ENCODE measurements at places on chromosomes 5 and 9.

- DNase-seq: no peak
Measured at GRCh38 chr9:33436445-33436844, 10.9 kb downstream of the AQP3 start.

DNA sequence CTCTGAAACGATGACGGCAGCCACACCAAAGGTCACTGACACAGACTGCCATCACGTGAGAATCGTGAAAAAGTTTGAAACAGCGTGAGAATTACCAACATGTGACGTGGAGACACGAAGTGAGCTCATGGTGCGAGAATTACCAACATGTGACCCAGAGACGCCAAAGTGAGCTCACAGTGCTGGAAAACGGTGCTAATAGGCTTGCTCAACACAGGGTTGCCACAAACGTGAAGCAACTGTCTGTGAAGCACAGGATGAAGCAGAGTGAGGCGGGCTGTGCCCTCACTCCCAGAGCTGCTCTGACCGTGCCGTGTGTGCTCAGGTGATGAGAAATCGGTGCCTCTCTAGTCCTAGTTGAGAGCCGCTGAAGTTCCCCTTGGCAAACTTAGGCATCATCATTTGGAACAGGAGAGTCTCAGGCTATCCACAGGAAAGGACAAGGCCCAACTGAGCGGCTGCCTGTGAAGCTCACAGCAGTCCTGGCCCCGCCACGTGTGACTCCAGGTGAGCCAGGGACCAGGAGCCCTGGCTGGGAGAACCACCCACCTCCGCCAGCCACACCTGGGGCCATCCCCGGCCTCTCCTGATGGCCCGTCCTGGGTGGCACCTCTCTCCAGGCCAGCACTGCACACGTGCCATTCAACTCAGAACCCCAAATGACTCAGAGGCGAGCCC, 29.8 kb upstream of the SLC6A3 start:
- DNase-seq: no peak

DNA sequence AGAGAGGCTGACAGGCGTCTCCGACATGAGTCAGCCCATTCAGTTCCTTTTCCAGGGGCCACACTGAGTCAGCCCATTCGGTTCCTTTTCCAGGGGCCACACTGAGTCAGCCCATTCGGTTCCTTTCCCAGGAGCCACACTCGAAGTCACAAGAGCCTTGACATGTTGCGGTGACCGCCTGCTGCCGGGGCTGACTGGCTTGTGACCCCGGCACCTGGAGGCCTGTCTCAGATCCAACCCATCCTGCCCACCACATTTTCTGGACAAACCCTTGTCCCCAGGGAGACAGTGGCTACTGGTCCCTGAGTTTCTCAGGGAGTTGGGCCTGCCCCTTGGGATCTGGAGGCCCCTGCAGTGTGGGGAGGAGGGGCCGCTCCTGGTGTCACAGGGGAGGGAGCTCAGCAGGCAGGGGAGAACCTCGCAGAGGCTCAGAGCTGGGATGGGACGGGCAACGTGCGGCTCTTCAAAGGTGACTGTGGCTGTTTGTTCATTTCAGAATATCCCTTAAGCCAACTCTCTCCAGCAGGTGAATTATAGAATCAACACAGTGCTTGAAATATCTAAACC, 40.5 kb upstream of the LPCAT1 start:
- peak; percentile 45 for DNase-seq

DNA sequence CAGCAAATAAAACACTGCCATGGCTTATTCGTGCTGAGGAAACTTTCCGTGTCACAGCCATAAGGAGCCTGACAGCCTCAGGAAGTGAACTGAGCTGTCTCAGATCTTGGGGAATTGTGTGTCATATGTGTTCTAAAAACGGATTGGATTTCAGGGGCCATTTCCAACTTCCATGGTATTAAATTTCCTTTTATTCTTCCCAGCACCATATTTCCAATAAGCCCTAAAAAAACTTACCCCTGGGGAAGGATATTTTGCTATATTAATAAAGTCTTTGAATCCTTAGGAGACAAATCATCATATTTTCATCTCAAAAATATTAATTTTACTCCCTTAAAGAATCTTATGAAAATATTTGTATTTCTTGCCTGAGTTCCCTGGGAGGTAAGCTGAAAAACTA, 93.9 kb downstream of the LHFPL2 start:
- peak; percentile 53 for DNase-seq

DNA sequence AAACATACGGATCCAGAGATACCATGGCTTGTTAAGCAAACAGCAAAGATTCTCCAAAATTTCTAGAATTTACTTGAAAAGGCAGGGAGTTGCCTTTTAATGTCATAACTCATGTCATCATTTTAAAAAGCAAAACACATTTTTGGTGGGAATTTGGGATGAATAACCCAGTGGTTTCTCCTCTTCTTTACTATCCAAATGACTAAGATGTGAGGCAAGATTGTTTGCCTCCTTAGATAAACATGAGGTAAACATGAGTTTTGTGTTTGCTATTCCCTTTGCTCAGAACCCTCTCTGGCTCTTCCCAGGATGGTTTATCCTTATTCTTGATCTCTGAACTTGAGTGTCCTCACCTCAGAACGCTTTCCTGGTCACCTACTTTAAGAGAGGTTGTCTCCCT, 267.0 kb downstream of the EBF1 start:
- DNase-seq: peak; percentile 72

DNA sequence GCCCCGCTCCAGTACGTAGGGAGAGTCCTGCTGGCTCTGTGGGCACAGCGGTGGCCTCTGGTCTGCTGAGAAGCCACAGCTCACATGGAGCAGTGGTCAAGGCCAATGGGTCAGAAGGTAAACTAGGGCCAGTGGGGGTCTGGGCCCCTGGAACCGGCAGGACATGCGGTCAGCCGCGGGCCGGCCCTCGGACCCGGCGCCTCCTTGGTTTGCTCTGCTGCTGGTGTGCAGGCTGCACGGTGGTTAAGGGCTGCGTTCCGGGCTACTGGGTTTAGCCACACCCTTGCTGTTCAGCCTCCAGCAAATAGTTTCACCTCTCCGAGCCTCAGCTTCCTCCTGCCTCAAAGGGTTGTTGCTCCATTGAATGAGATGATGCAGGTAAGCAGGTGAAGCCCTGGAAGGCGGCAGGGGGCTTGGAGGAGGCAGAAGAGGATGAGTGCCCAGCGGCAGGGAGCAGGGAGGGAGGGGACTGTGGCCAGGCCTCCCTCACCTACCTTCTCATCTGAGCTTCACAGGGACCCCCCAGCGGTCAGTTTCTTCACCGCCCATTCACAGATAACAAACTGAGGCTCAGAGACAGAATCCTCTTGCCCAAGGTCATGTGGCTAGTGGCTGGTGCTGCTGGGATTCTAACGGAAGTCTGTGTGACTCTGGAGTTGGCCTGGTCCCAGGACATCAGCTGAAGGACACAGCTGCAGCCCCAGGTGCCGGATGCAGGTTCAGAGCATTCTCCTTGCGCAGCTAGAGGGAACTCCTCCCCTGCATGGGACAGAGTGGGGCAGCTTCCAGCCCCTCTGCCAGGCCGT, 3.7 kb upstream of the COL5A1 start:
- no peak for DNase-seq

- no peak for DNase-seq
Measured at GRCh38 chr9:137318602-137319001, 16.5 kb upstream of the NRARP start.

- no peak for DNase-seq
Measured at GRCh38 chr5:136631186-136631585, 265.8 kb upstream of the TRPC7 start.

GRCh38 chr5:177111720-177112394, 21.7 kb upstream of the NSD1 start:
- peak; percentile 37 for DNase-seq

- peak; percentile 24 for DNase-seq
Measured at GRCh38 chr9:128099231-128099931, 28.1 kb downstream of the PTGES2 start.

GRCh38 chr5:179257176-179257682, 88.0 kb downstream of the ADAMTS2 start:
- peak; percentile 41 for DNase-seq

DNA sequence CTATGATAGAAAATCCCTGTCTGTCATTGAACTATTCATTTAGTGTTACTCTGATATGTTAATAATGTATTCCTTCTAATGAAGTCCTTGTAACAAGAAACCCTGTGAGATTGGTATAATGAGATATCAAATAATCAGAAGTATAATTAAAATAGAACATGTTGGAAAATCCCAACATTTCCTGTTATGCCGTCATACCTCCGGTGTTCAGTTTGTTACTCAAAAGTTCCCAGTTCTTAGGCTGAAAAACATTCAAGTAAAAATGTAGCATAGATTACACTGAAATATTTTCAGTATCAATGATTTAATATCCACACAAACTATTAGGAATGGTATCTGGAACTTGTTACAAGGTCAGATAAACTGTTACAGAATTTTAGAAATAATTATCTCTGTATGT, 227.5 kb downstream of the GNA14 start:
- no peak for DNase-seq

- no peak for DNase-seq
Measured at GRCh38 chr9:130372057-130372456, 72.7 kb upstream of the ASS1 start.

DNA sequence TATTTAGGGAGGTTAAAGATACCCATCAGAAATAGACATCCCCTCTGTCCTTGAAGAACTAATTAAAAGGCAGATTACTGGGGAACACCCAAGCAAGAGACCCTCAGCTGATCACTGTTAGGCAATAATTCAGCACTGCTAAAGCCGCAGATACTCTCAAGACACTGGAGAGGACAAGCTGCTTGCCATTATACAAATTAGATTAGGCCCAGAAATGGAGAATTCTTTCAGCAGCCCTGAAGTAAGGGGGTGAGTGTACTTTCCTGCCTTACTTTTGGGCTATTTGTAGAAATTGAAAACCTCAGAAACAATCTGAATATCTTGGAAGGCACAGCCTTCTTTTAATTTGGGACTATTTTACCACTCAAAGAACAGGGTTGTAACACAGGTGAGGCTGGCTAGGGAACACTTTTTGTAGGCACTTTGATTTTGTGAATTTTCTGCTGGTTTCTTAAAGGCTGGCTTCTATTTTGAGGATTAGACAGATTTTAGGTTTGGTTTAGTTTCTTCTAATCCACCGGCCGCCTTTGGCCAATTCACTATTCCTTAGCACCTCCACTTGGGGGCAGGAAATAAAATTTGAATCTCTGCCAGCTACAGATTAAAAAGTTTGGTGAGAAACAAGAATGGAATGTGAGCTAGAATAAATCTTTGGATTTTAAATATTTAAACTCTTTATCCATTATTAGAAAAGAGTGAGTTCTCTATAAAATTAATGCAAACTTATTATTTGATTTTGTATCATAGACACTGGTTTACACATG, 106.0 kb downstream of the SMARCA2 start:
- peak; percentile 56 for DNase-seq

DNA sequence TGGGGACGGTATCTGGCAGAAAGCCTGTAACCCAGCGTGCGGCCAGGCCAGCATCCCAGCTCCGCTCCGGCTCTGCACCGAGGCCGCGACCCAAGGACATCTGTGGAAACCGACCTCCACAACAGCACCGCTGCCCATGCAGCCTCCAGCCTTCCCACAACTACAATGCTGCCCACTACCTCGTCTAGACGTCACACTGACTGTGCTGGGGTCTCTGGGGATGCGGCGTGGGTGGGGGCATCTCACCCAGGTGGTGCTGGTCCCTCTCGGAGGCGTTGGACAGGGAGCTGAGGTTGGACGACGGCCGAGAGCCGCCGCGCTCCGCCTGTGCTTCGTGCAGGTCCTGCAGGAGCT, 14.4 kb upstream of the ZDHHC11 start:
- DNase-seq: no peak

DNA sequence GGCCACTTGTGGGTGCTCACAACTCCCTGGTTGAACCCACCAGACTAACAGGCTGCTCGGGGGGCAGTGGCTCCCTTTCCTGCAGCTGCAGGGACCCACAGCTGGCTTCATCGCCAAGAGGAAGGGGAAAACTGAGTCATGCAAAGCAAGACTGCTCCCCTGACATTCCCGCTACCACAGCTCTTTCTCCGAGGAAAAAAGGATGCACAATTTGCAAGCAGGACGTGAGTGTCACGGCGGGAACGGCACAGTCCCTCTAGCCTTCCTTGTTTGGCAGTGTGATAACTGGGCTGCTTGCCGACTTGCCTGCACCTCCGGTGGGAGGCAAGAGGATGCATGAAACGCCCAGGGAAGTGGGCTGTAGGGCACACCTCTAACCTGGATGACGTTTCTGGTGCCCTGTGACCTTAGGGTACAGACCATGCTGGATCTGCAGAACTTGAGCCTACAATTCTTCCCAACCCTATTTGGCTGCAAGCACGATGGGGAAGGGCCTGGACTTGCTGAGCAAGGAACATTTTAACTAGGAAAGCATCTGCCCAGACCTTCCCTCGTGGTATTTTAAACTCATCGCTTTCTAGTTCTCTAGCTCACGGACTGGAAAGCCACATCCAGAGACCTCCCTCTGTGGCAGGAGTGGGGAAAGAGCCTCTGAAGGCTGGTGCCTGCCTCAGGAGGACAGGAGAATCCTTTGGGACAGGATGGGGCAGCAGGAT, 7.8 kb downstream of the SH3PXD2B start:
- DNase-seq: no peak

- DNase-seq: peak; percentile 33
Measured at GRCh38 chr9:113876151-113876992, at the start of gene ZNF618. Gene ZNF618, plus strand, starts transcription at chr9:113876309. Its CDS starts 72 bp downstream, at chr9:113876381.

GRCh38 chr5:154209591-154210081, 19.1 kb downstream of the GALNT10 start:
- peak; percentile 67 for DNase-seq

GRCh38 chr5:175478384-175479124, at the start of gene SFXN1:
Gene SFXN1, plus strand, starts transcription at chr5:175478560. Its CDS starts 13,544 bp downstream, at chr5:175492104.
- peak; percentile 75 for DNase-seq

- DNase-seq: no peak
Measured at GRCh38 chr5:175840050-175840841, 31.1 kb upstream of the CPLX2 start.

GRCh38 chr9:121818841-121819427, 167.5 kb downstream of the DAB2IP start:
- DNase-seq: no peak

DNA sequence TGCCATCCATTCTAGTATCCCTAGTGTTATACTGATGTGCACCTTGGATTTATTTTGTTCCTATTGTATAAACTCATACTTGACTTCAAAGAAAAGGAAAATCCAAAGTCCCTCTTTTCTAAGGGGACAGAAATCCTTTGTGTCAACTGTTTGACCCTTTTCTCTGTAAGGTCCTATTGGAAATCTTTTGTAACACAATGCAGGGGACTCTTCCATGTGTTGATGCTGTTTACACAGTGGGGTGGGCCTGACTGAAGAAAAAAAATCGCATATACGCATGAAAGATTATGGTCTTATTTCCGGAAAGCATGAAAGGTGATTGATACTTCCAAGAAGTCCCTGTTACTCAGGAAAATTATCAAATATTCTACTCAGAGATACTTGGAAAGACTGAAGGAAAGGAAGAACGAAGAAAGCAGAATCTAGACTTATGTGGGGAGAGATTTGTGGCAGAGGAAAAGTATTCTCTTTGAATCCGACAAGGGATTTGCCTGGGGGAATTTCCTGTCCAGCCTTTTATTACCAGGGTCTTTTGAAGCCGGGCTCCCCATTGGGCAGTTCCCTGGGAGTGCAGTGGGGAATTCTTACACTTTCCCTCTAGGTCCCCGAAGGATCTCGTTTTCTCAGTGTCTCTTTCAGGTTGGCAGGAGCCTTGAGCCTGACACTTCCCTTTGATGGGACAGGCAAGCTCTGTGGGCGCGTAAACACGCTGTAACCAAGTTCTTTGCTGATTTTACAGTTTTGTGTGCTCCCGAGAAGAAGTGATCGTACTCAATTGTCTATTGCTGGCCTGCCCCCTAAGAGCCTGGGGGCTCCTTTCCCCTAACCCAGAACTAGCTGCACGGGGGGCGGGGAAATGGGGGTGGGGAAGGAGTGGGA, 779 bp upstream of the VCAN start:
- peak; percentile 21 for DNase-seq

GRCh38 chr9:100322954-100323536, 29.7 kb downstream of the TEX10 start:
- peak; percentile 32 for DNase-seq

GRCh38 chr9:19828576-19829109, 39.8 kb upstream of the SLC24A2 start:
- no peak for DNase-seq

Data from fibroblast of skin of right quadriceps (primary cell).